ENCODE measurements at places on chromosomes 1 and 21.

DNA sequence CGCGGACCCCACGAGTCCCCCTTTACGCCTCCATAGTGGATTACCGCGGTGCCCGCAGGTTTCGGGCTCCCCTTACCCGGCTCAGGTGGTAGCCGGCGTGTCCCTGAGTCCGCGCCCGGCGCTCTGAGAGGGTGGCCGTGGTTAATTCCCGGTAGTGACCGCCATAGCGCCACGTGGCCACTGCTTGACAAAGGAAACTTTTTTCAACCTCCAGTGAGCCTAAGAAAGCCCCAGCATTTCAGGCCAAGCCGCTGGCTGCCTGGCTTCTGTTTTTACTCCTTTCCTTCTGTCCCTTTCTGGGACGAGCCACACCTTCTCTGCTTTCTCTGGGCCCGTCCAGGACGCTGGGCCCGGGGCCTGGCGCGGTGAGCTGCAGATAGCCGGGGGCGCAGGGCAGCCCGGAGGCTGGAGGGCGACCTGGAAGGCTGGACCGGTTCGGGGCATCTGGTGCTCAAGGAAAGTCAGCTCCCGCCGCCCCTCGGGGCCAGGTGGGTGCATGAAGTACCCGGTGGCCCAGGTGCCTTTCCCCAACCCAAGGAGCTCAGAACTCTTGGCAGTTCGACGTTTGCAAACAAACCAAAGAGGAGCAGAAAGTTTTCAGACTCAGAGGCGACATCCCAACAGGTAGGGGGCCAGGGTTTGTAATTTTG lies 540 bp upstream of the C1orf198 start:
- peak overlapping the region; percentile 60 for H3K4me3 ChIP-seq
- no peaks in the 10 kb centered on the region for H3K36me3 ChIP-seq
- H3K27ac ChIP-seq = no peak overlapping the region
- no peaks in the 10 kb centered on the region for H3K27me3 ChIP-seq
- no peak for DNase-seq

GRCh38 chr1:10830961-10831668 lies 34.7 kb upstream of the CASZ1 start:
- no peaks in the 10 kb centered on the region for H3K27me3 ChIP-seq
- no peak for DNase-seq
- no peak overlapping the region for H3K4me3 ChIP-seq
- H3K36me3 ChIP-seq = no peaks in the 10 kb centered on the region
- no peak overlapping the region for H3K27ac ChIP-seq

- no peak for DNase-seq
- no peaks in the 10 kb centered on the region for H3K4me1 ChIP-seq
- no peaks in the 10 kb centered on the region for H3K27me3 ChIP-seq
- no peak overlapping the region for H3K27ac ChIP-seq
- H3K36me3 ChIP-seq = no peaks in the 10 kb centered on the region
Measured at GRCh38 chr1:210496063-210496462, 167.4 kb downstream of the HHAT start.

GRCh38 chr1:239763850-239764249 lies 327.8 kb upstream of the FMN2 start:
- no peaks in the 10 kb centered on the region for H3K27me3 ChIP-seq
- no peak for DNase-seq
- no peaks in the 10 kb centered on the region for H3K4me1 ChIP-seq
- no peak overlapping the region for H3K4me3 ChIP-seq

- H3K27me3 ChIP-seq = no peaks in the 10 kb centered on the region
- no peak for DNase-seq
- peaks cover 84% of the 10 kb centered on the region for H3K4me1 ChIP-seq
Measured at GRCh38 chr1:207868251-207868773, 42.6 kb downstream of the CD34 start.

- no peak overlapping the region for H3K27ac ChIP-seq
- H3K27me3 ChIP-seq = no peaks in the 10 kb centered on the region
- H3K4me1 ChIP-seq = peaks cover 21% of the 10 kb centered on the region
- H3K4me3 ChIP-seq = no peak overlapping the region
- no peak for DNase-seq
Measured at GRCh38 chr1:154621875-154622274, 13.9 kb upstream of the ADAR start.

GRCh38 chr21:45126204-45126626 lies 51.8 kb downstream of the ADARB1 start:
- no peak overlapping the region for H3K4me3 ChIP-seq
- H3K27ac ChIP-seq = no peak overlapping the region
- no peaks in the 10 kb centered on the region for H3K27me3 ChIP-seq
- H3K4me1 ChIP-seq = peaks cover 4% of the 10 kb centered on the region

DNA sequence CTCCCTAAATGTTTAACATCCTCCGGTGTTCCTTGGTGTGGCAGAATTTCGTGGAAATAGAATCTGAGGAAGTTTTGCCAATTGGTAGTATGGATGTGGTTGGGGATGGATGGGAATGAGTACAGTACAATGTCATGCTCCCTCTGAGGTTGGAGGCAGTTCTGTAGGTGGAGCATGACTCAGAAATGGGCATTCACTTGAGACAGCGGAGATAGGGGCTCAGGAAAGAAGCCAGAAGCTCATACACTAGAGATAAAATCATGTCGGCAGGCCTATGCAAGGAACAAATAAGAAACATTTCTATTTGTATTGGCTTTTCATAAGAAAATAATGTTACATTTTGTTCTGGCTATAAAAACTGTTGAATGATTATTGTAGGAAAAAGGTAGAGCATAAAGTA lies 196.0 kb downstream of the URB2 start:
- DNase-seq = no peak
- no peaks in the 10 kb centered on the region for H3K4me1 ChIP-seq
- no peaks in the 10 kb centered on the region for H3K27me3 ChIP-seq
- H3K27ac ChIP-seq = no peak overlapping the region
- H3K4me3 ChIP-seq = no peak overlapping the region

DNA sequence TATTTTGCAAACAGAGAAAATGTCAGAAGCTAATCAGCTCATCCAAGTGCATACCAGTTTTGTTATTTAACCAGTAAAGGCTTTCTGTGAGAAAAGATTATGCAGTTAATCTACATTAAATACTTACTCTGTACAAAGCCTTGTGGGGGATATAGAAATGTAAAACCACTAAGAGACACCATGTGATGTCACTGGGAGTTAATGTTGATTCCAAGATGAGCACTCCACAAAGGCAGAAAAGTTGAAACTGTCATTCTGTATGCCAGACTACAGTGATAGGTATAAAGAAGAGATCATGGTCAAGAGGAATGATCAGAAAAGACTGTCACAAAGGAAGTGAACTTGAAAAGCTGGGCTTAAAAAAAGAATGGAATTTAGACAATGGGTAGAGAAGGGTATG lies 100.3 kb upstream of the SGIP1 start:
- DNase-seq = no peak
- no peaks in the 10 kb centered on the region for H3K27me3 ChIP-seq
- no peak overlapping the region for H3K4me3 ChIP-seq
- no peaks in the 10 kb centered on the region for H3K36me3 ChIP-seq
- no peaks in the 10 kb centered on the region for H3K4me1 ChIP-seq

GRCh38 chr1:190250368-190250767 lies 227.3 kb downstream of the BRINP3 start:
- no peaks in the 10 kb centered on the region for H3K4me1 ChIP-seq
- H3K4me3 ChIP-seq = no peak overlapping the region
- H3K27ac ChIP-seq = no peak overlapping the region
- DNase-seq = no peak
- no peaks in the 10 kb centered on the region for H3K27me3 ChIP-seq

DNA sequence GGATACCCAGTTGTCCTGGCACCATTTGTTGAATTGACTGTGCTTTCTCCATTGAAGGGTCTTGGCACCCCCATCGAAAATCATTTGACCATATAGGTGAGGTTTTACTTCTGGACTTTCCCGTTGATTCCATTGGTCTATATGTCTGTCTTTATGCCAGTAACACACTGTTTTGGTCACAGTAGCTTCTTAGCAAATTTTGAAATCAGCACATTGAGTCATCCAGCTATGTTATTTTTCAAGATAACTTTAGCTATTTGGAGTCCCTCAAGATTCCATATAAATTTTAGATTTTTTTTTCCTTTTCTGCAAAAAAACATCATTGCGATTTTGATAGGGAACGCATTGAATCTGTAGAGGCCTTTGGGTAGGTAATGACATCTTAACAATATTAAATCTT lies 235.6 kb downstream of the SMYD3 start:
- no peak overlapping the region for H3K27ac ChIP-seq
- H3K4me1 ChIP-seq = no peaks in the 10 kb centered on the region
- no peaks in the 10 kb centered on the region for H3K36me3 ChIP-seq
- H3K27me3 ChIP-seq = no peaks in the 10 kb centered on the region
- no peak for DNase-seq

DNA sequence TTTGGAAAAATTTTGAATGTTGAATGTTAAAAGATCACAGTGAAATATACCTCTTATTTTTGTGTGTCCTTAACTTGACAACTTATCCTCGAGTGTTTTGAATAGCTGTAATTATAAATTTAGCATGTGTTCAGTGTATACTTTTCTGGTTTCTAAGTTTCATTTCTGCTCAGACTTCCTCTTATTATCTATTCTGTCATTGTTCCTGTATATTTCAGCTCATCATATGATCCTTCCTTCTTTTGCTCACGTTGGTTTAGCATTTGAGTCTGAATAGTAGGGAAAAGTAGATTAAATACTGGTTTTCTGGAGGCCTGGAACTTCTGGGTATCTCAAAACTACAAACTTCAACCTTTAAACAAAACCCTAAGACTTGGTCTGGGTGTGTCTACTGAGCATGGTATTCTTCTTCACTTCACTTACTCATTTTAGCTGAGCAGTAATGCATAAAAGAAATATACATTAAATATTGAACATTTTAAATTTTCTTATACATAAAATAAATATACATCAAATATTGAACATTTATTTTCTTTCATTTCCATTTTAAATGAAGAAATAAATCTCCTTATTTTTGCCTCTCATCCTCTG lies 3.3 kb upstream of the ATP6V1G3 start:
- no peaks in the 10 kb centered on the region for H3K27me3 ChIP-seq
- no peak overlapping the region for H3K27ac ChIP-seq
- H3K4me3 ChIP-seq = no peak overlapping the region
- H3K4me1 ChIP-seq = peaks cover 22% of the 10 kb centered on the region

DNA sequence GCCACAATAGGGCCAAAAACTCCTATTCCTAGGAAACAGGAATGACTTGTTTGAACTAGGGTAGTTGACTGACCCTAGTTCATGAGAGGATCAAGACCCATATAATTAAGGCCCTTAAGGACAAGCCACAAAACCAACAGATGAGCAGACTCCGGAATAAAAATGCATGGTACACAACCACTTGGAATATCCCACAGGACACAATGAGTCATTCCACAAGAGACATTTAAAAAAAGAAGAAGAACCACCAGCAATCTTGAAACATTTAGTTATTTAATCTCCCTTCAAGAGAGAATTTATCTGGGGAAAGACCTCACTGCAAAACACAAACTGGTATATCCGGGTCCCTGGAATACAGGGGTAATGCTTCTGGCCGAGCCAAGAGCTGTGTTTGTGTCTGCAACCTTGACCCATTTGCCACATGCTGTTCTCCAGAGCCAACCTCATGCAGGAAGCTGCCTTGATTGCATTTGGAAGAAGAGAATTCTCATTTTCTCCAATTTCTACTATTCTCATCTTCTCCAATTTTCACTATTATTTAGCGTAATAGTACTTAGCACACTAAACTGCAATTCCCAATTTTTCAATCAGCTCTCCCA lies 135.5 kb downstream of the TGFBR3 start:
- H3K27ac ChIP-seq = no peak overlapping the region
- H3K36me3 ChIP-seq = no peaks in the 10 kb centered on the region
- DNase-seq = no peak
- no peaks in the 10 kb centered on the region for H3K27me3 ChIP-seq
- H3K4me1 ChIP-seq = no peaks in the 10 kb centered on the region
- H3K4me3 ChIP-seq = no peak overlapping the region

- H3K4me3 ChIP-seq = no peak overlapping the region
- H3K27me3 ChIP-seq = no peaks in the 10 kb centered on the region
- H3K4me1 ChIP-seq = no peaks in the 10 kb centered on the region
Measured at GRCh38 chr1:207659545-207660153, 14.7 kb downstream of the CR1L start.

GRCh38 chr1:173223031-173223380 lies 15.9 kb upstream of the TNFSF4 start:
- H3K27me3 ChIP-seq = no peaks in the 10 kb centered on the region
- no peak overlapping the region for H3K27ac ChIP-seq
- H3K4me1 ChIP-seq = no peaks in the 10 kb centered on the region
- DNase-seq = no peak
- no peaks in the 10 kb centered on the region for H3K36me3 ChIP-seq
- no peak overlapping the region for H3K4me3 ChIP-seq

GRCh38 chr1:81470275-81470674 lies 330.5 kb upstream of the ADGRL2 start:
- no peaks in the 10 kb centered on the region for H3K36me3 ChIP-seq
- DNase-seq = no peak
- H3K27me3 ChIP-seq = no peaks in the 10 kb centered on the region

DNA sequence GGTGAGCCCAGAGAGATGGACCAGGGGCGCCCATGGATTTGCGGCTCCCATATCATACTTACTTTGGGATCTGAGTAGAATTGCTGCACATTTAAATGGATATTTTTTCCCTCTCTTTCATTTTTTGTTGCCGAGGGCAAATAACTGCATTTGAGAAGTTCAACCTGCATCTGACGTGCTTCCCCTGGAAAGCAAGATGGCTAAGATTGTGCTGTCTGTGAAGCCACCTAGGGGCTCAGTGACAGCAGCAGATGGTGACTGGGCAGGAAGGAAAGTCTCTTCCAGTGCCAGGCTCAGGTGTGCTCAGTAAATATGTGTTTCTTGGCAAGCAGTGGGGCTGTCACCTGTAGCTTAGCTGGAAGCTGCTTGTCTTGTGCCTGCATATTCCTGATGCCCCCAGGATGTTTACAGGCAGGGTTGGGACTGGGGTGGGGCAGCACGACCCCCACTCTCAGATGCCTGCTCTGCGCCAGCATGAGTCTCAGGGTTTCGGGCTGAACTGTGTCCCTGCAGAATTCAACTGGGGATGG lies 59.8 kb upstream of the ETV3 start:
- peaks cover 4% of the 10 kb centered on the region for H3K27me3 ChIP-seq
- H3K4me3 ChIP-seq = no peak overlapping the region
- DNase-seq = no peak
- H3K36me3 ChIP-seq = no peaks in the 10 kb centered on the region
- H3K27ac ChIP-seq = no peak overlapping the region
- no peaks in the 10 kb centered on the region for H3K4me1 ChIP-seq

DNA sequence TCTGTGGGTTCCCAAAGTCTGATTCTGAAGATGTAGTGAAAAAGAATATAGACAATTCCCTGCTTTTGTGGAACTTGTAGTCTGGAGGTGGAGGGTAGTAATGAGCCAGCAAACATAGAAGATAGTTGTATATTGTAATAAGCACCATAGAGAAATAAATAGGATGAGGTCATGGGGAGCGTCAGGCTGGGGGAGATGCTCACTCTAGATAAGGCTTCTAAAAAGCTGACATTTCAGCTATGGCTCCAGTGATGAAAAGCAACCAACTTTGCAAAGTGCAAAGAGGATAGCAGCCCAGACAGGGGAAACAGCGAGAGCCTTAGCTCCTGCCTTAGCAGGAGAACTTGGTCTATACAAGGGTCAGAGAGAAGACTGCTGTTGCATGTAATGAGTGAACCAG lies 98.0 kb upstream of the RALGPS2 start:
- no peak overlapping the region for H3K4me3 ChIP-seq
- H3K36me3 ChIP-seq = no peaks in the 10 kb centered on the region
- no peaks in the 10 kb centered on the region for H3K27me3 ChIP-seq
- DNase-seq = no peak

GRCh38 chr1:45325851-45326506 lies 716 bp upstream of the HPDL start:
- no peaks in the 10 kb centered on the region for H3K27me3 ChIP-seq
- peaks cover 11% of the 10 kb centered on the region for H3K4me1 ChIP-seq
- peaks cover 4% of the 10 kb centered on the region for H3K36me3 ChIP-seq
- DNase-seq = no peak

- H3K36me3 ChIP-seq = no peaks in the 10 kb centered on the region
- H3K27me3 ChIP-seq = no peaks in the 10 kb centered on the region
- no peaks in the 10 kb centered on the region for H3K4me1 ChIP-seq
- DNase-seq = no peak
- no peak overlapping the region for H3K4me3 ChIP-seq
Measured at GRCh38 chr1:217076902-217077301, 353.7 kb upstream of the ESRRG start.
